ENCODE measurements at places on chromosomes 7 and 10.

GRCh38 chr10:113047963-113048781 is 98.1 kb downstream of the TCF7L2 start:
- no peak for DNase-seq

DNA sequence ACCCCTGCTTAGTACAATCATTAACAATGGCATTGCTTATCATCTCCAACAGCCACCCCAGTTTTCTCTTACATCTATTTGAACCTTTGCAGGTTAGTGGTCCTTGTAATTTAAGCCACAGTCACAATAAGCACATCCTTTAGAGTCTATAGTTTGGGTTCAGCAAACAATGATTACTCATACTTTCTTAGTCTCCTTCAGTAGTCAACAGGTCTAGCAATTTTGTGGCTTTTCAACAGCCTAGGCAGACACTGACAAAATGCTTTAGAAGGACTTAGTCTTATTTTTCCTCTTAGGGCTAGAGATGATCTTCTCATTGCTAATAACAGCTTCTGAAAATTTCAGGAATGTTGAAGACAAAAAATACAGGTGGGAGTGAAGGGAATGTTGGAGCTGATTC is 32.3 kb upstream of the FAM204A start:
- no peak for DNase-seq

- no peak for DNase-seq
These were observed 328.2 kb downstream of the TNS3 start for GRCh38 chr7:47253650-47254080.

GRCh38 chr10:21530641-21531040 is 3.4 kb upstream of the MLLT10 start:
- no peak for DNase-seq

GRCh38 chr10:10956681-10957542 is 60.8 kb upstream of the CELF2 start:
- DNase-seq: no peak

- no peak for DNase-seq
These were observed 3.9 kb downstream of the LMBR1 start for GRCh38 chr7:156889089-156889488.

Data from esophagus squamous epithelium (tissue), 5 donors.